ENCODE measurements at places on chromosomes 11 and 22.

- peak; percentile 52 for DNase-seq
Observed at GRCh38 chr22:40036591-40037225, 42.0 kb downstream of the FAM83F start.

DNA sequence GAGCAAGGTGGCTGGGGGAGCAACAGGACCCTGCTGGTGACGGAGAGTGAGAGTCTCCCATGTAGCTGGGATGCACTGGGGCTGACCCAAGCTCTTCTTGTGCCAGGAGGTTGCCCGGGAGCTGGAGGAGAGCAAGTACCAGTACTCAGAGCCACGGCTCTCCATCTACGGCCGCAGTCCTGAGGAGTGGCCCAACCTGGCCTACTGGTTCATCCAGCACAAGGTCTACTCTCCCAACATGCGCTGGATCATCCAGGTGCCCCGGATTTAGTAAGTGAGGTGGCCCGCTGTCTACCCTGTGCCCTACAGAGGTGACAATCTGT, 40.4 kb downstream of the AMPD3 start:
- no peak for DNase-seq

DNA sequence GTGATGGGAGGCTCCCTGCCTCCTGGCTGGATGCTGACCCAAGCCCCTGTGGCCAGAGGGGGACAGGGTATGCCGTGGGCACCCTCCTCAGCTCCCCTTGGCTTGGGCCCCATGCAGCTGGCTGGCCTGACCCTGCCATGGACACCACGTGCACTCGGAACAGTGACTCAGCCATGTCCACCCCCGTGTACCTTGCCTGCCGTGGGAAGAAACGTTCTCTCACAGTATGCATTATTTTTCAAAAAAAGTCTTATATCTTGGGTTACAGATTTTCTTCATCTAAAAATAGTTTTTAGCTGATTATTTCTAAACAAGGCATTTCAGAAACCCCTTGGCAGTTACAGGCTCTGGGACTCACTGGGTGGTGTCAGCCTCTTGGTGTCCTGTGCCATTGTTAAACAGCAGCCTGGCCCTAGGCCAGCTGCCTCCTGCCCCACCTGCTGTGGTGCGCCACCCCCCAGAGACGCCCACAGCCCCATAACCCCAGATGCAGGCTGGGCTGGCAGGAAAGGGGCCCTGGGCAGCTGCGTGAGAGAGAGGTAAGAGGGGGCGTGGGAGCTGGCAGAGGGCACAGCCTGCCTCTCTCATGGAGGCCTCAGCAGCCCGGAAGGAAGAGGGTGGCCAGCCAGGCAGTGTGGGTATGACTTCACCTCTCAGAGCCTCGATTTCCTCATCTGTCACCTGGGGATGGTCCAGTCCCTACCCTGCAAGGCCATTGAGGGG, 99.8 kb downstream of the MORC2 start:
- no peak for DNase-seq

DNA sequence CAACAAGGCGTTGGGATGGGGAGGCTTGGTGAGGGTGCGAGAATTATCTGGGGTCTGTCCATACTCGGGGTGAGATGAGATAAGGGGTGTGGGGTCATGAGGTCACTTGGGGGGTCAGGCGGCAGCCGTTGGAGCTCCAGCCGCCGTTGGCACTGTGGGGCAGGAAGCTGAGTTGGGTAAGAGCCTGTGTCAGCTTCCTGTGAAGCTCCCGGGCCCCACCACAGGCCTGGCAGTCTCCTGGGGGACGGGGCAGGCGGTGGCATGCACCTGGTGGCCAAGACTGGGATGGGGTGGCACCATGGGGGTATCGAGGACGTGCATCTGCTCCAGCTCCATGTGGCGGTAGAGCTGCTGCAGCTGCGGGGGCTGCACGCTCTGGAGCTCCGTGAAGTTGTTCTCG, 7.1 kb upstream of the MYBPC3 start:
- DNase-seq: no peak

GRCh38 chr22:36870250-36870649, 9.4 kb downstream of the NCF4 start:
- DNase-seq: no peak

DNA sequence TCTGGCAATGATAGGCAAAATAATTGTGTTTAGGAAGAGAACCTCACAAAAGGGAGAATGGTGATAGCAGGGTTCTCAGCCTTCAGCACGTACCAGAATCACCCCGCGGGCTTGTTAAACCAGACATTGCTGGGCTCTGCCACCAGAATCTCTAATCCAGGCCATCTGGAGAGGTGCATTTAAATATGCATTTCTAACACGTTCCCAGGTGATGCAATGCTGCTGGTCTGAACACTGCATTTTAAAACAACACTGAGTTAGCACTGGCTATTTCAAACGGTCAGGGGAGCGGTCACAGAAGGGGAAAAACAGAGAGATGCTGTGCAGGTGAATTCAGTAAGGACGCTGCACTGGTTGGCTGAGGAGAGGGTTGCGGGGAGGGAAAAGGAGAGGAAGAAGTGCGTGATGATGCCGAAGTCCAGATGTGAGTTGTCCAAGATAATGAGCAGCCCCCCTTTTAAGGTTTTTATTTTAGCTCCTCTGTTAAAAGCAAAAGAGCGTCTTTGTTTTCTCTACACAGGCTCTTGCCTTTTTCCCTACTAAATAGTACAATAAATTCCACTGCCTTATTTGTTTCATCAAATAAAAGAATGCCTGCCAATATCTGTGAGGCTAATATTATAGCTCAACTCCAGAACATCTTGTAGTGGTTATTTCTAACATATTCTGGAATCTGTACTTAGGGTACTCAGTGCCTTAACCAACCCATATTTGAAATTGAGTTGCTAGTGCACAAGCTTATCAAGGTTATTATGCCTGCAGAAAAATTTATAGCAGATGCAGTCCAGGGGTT, 109.6 kb upstream of the POU2AF2 start:
- DNase-seq: no peak

DNA sequence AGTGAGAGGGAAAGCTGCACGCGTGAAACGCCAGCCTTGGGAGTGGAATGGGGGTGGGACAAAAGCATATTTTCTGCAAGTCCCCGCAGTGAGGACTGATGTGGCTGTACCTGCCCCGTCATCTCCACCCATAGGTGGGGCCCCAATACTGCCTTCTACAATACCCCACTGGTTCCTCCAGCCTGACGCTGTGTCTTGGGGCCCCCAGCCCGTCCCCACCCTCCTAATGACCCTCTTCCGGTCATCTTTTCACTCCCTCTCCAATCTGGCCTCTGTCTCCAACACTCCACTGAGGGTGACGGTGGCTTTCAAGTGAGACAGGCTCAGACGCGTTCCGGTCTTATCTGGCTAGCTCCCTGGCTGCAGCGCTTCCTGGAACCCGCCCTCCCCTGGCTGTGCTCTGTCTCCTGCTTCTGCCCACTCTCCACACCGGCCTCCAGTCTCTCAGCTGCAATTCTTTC, 104.2 kb downstream of the MICAL3 start:
- DNase-seq: peak; percentile 76

- no peak for DNase-seq
Observed at GRCh38 chr22:50315289-50316113, 8.1 kb upstream of the PLXNB2 start.

GRCh38 chr22:25570486-25570885, 6.0 kb downstream of the GRK3 start:
- no peak for DNase-seq

DNA sequence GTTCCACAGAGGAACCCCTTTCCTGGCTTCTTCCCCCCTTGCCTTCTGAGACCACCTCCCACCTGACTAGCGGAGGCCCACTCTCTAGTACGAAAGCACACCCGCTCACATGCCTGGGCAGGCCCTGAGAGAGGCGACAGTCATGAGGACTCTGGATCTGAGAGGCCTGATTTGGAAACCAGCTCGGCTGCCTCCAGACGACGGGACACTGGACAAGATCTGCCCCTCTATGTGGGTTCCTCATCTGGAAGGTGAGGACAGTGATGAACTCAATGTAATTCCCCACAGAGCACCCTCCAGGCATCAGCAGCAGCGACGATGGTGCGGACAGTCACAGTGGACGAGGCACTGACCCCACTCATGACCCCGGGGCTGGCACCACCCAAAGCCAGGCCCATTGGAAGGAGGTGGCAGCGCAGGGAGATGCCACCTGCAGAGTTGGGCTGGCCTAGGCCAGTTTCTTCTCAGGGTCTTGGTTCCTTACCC, 7.5 kb downstream of the SULT4A1 start:
- DNase-seq: no peak

Measured in left ventricle myocardium inferior (tissue), 1 donor.